Liver (tissue), 10 donors: ENCODE measurements at places on chromosomes 1 and 21. TPM values are rescaled to one million over a fixed set of nuclear protein-coding genes. Genes with fewer than 3 reads are reported as not detected.

Gene C1orf115
- 29.6 TPM for total RNA-seq

DNA sequence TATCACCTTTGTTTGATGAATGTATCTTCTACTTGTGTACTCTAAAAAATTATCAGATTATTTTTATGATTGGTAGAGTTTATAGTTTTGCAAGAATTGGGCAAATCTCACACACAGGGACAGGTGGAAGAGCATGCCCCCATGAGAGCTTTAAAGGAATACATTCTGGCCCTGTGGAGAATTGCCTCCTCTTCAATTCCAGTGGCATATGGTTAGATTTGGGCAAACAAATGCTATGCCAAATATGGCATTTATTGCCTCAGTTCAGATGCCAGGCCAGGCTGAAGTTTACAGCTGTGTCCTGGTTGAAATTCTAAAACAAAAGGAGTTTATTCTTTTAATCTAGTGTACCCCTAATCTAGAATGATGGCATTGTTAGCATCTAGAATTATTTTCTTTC, 162.4 kb upstream of the CACYBP start:
- DNase-seq = no peak
- H3K4me1 ChIP-seq = no peaks in the 10 kb centered on the region
- no peaks in the 10 kb centered on the region for H3K27me3 ChIP-seq
- no peak overlapping the region for H3K4me3 ChIP-seq
- H3K27ac ChIP-seq = no peak overlapping the region

DNA sequence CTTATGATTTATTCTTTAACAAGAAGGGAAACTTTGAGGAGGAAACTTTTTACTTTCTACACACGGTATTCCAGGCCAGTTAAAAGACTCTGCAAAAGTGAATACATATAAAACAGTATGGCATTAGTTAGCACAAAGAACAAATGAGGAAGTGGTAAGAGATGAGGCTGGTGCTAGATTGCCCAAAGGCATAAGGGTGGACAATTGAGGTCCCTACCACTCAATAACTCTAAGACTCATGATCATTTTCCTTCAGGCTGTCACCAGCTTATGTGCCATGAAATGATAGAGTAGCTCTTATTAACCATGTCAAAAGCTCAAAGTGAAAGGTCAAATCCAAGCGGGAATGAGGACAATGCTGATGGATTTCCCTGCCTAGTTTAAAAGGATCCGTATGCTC, 124.5 kb downstream of the TBX15 start:
- H3K27me3 ChIP-seq = no peaks in the 10 kb centered on the region
- no peaks in the 10 kb centered on the region for H3K36me3 ChIP-seq
- H3K27ac ChIP-seq = no peak overlapping the region
- no peak for DNase-seq
- no peaks in the 10 kb centered on the region for H3K4me1 ChIP-seq

DNA sequence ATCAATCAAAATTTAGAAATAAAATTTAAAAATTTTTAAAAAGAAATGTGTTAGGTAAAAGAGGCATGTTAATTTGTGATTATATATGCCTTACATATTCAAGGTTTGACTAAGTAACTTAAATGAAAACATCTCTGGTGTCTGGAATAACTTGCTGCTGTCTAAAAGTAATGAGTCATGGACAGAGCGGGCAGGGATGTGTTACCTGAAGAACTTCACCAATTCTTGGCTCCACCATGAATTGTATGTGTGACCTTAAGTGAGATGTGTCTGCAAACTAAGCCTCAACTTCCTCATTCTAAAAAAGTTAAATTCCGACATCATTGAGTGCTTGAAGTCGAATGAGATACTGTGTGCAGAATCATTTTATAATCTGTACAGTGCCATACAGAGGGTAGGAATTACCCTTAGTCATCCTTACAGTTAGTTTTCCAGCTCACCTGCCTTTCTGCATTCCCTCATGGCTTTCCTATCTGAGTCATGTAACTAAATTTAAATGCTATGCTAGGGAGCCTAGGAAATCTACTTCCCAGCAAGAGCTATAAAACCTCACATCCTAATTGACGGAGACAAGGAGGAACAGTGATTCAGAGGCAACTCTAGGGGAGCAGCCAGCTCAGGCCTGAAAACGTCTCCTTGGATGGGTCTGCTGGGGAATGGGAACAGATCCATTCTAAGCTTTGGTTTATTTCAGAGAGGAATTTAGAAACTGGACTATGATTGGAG, 100.7 kb upstream of the TSPAN2 start:
- peaks cover 4% of the 10 kb centered on the region for H3K4me1 ChIP-seq
- H3K36me3 ChIP-seq = no peaks in the 10 kb centered on the region
- H3K27ac ChIP-seq = no peak overlapping the region
- no peak for DNase-seq

Gene FNDC5
- 2.5 TPM for total RNA-seq

DNA sequence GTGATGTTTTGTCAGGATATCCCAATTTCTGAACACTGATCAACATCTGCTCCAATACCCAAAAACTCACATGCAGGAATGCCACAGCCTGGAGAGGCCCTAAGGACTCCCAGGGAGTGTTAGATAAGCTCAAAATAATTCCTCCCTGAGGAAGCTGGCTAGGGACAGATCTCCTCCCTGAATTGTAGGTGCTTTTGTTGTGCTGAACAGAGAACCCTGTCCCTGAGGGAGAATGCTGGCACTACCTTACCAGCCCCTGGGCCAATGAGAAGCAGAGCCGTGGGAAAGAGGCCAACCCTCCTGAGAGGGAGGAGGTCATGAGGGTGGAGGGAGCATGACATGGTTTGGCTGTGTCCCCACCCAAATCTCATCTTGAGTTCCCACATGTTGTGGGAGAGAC, 73.6 kb upstream of the PTGFRN start:
- H3K27ac ChIP-seq = no peak overlapping the region
- no peaks in the 10 kb centered on the region for H3K36me3 ChIP-seq
- H3K4me1 ChIP-seq = no peaks in the 10 kb centered on the region
- H3K4me3 ChIP-seq = no peak overlapping the region
- no peak for DNase-seq
- no peaks in the 10 kb centered on the region for H3K27me3 ChIP-seq

- no peaks in the 10 kb centered on the region for H3K36me3 ChIP-seq
- H3K4me3 ChIP-seq = no peak overlapping the region
- H3K27ac ChIP-seq = no peak overlapping the region
Observed at GRCh38 chr1:165851034-165851658, 23.7 kb downstream of the UCK2 start.

GRCh38 chr1:225980005-225980836, 18.9 kb downstream of the SDE2 start:
- no peak for DNase-seq
- no peaks in the 10 kb centered on the region for H3K4me1 ChIP-seq
- H3K27ac ChIP-seq = no peak overlapping the region
- no peak overlapping the region for H3K4me3 ChIP-seq

GRCh38 chr1:241896670-241896962, 48.6 kb downstream of the EXO1 start:
- no peak overlapping the region for H3K27ac ChIP-seq
- H3K36me3 ChIP-seq = no peaks in the 10 kb centered on the region
- no peaks in the 10 kb centered on the region for H3K27me3 ChIP-seq
- DNase-seq = no peak
- H3K4me1 ChIP-seq = no peaks in the 10 kb centered on the region

- H3K4me1 ChIP-seq = no peaks in the 10 kb centered on the region
- no peak overlapping the region for H3K4me3 ChIP-seq
- no peak overlapping the region for H3K27ac ChIP-seq
- no peaks in the 10 kb centered on the region for H3K36me3 ChIP-seq
- no peaks in the 10 kb centered on the region for H3K27me3 ChIP-seq
Observed at GRCh38 chr1:50610563-50610962, 187.3 kb upstream of the DMRTA2 start.

Gene PIGP
- total RNA-seq = 3.8 TPM

Gene RIT1
- total RNA-seq = 11.3 TPM

Gene COL16A1
- total RNA-seq = 3.8 TPM

DNA sequence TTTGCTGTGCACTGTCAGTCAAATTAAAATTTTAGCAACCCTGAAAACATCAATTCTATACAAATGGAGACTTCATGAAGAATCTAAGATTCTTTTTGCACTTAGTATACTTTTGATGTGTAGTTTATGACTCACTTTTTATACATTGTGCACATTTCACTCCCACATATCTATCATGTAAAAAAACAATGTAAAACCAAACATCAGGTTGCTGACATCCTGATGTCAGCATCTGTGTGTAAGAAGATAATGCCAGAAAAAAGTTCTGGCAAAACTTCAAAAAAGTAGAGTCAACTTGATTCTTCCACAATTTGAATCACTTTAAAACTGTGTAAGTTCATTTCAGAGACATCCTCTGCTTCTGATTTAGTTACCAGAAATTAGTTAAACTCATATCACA, 115.7 kb downstream of the CENPF start:
- no peak for DNase-seq
- no peak overlapping the region for H3K4me3 ChIP-seq
- no peaks in the 10 kb centered on the region for H3K27me3 ChIP-seq
- H3K36me3 ChIP-seq = no peaks in the 10 kb centered on the region
- no peaks in the 10 kb centered on the region for H3K4me1 ChIP-seq

- H3K4me3 ChIP-seq = no peak overlapping the region
- DNase-seq = no peak
- peaks cover 18% of the 10 kb centered on the region for H3K27me3 ChIP-seq
- H3K27ac ChIP-seq = no peak overlapping the region
- no peaks in the 10 kb centered on the region for H3K36me3 ChIP-seq
Observed at GRCh38 chr1:90715309-90715708, 1.8 kb downstream of the BARHL2 start.

- no peak overlapping the region for H3K27ac ChIP-seq
- H3K27me3 ChIP-seq = no peaks in the 10 kb centered on the region
- no peak for DNase-seq
- no peak overlapping the region for H3K4me3 ChIP-seq
Observed at GRCh38 chr1:183710734-183711133, 57.6 kb upstream of the APOBEC4 start.

Gene DENND2C
- total RNA-seq = 1.3 TPM

DNA sequence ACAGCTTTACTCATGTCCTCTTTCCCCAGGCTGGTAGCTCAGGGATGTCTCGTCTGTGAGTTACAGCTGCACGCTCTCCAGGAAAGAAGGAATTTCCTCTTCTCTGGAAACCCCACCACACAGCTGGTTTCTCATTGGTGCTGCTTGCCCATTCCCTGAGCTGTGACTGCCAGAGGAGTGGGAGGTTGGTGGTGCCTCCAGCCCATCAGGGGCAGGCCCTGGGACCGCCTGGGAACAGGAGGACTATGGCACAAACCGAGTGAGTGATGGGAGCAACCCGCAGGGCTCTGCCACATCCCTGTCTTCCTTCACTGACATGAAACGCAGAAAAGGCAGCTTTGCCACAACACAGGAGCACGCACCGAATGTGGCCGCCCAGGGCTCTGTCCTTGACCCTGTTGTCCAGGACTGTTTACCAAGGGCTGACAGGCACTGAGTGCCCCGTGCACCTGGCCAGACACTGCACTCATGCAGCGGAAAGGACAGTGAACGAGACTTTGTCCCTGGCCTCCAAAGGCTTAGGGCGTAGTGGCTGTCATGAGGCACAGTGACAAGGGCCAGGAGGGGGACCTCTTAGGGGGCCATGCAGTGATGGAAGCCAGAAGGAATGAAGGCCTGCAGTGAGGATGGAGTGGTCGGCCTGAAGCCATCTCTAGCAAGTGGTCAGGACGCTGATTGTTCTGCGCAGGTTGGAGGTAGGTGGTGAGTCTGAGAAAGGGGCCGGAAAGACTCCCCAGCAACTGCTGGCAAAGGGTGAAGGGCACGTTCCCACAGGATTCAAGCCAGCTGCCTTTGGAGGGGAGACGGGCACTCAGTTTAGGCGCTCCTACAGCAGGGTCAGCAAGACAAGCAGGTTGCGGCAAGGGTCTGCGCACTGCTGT, 1.7 kb upstream of the CCNL2 start:
- H3K36me3 ChIP-seq = peaks cover 6% of the 10 kb centered on the region
- H3K4me3 ChIP-seq = peak overlapping the region; percentile 93
- peak; percentile 65 for DNase-seq
- H3K27ac ChIP-seq = peak overlapping the region; percentile 75
- H3K27me3 ChIP-seq = no peaks in the 10 kb centered on the region

Gene KRTAP25-1
- total RNA-seq = not detected

Gene PLA2G2C
- total RNA-seq = not detected

GRCh38 chr1:212902054-212902453, 44.0 kb downstream of the FLVCR1 start:
- H3K27me3 ChIP-seq = no peaks in the 10 kb centered on the region
- H3K4me3 ChIP-seq = no peak overlapping the region
- DNase-seq = no peak
- peaks cover 10% of the 10 kb centered on the region for H3K36me3 ChIP-seq
- no peaks in the 10 kb centered on the region for H3K4me1 ChIP-seq
- H3K27ac ChIP-seq = no peak overlapping the region

DNA sequence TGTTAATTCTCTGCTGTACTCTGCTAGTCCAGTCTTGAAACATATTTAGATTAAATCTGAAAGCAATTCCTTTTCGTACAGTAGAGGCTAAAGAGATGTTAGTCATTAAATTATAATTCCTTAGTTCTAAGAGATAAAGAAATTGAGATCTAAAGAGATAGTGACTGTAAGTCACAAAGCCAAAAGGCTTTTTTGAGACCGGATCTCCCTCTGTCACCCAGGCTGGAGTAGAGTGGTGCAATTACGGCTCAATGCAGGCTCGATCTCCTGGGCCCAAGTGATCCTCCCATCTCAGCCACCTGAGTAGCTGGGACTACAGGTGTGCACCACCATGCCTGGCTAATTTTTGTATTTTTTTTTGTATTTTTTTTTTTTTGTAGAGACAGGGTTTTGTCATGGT, 64.7 kb downstream of the TPR start:
- no peaks in the 10 kb centered on the region for H3K27me3 ChIP-seq
- H3K4me1 ChIP-seq = peaks cover 9% of the 10 kb centered on the region
- H3K27ac ChIP-seq = no peak overlapping the region
- peaks cover 52% of the 10 kb centered on the region for H3K36me3 ChIP-seq

GRCh38 chr1:202982715-202983430, 15.8 kb upstream of the CYB5R1 start:
- no peak for DNase-seq
- no peak overlapping the region for H3K27ac ChIP-seq
- H3K36me3 ChIP-seq = no peaks in the 10 kb centered on the region
- no peaks in the 10 kb centered on the region for H3K4me1 ChIP-seq

- H3K36me3 ChIP-seq = no peaks in the 10 kb centered on the region
- H3K4me3 ChIP-seq = no peak overlapping the region
- H3K27me3 ChIP-seq = no peaks in the 10 kb centered on the region
- DNase-seq = no peak
- no peaks in the 10 kb centered on the region for H3K4me1 ChIP-seq
- no peak overlapping the region for H3K27ac ChIP-seq
Observed at GRCh38 chr1:207282058-207282457, 39.4 kb upstream of the CD55 start.

GRCh38 chr1:207495801-207496792, at the start of gene CR1:
CR1 (plus strand) TSS chr1:207496157; CDS start chr1:207496268, 111 bp downstream.
- no peak within 1 kb of the TSS for H3K27ac ChIP-seq
- H3K4me3 ChIP-seq = no peak within 1 kb of the TSS
- H3K27me3 ChIP-seq = peaks cover 2% of the 10 kb centered on the region
- peak; percentile 63 for DNase-seq

DNA sequence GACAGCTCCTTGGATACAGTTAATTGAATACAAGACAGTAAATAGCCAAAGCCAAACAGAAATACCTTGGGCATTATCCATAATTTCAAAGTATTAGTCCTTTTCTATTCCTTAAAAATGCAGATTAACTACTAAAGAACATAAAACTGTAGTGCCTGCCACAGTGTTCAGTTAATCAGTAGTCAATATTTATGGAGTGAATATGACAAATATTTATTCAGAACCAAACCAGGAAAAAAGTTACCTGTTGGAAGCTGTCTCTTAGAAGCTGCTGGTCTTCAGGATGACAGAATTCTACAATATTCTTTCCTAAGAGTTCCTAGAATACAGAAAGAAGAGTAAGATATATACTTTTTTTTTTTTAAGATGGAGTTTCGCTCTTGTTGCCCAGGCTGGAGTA, 18.2 kb upstream of the CTSK start:
- peaks cover 59% of the 10 kb centered on the region for H3K36me3 ChIP-seq
- peaks cover 8% of the 10 kb centered on the region for H3K4me1 ChIP-seq
- H3K27ac ChIP-seq = no peak overlapping the region
- no peak for DNase-seq
- H3K4me3 ChIP-seq = no peak overlapping the region
